ENCODE measurements at places on chromosomes 13 and 19.

- DNase-seq, result no peak
These were observed 101.2 kb downstream of the ZNF536 start for GRCh38 chr19:30473334-30473867.

DNA sequence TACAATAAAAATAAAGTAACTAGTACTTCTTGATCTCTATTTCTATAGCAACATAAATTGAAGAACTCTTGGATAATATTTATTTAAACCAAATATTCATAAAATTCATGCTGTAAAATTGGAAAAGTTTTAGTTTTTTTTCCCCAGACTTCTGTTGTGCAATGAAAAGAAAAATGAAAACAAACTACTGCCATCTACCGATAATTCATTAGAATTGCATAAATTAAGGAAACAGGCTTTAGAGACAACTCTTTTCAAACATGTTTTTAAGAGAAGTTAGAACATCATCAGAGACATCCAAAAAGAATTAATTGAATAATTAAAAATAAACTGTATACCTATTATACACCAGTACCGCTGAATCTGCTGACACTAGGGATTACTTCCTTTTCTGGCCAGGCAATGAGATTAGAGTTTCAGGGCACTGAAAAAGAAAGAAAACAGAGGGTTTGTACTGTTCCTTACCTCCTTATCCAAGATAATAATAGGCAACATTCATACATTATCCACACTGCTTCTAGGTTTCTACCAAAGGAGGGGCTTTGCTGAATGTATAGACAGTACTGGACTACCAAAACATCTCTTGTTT lies 4.9 kb downstream of the CCDC122 start:
- DNase-seq, result no peak

- no peak for DNase-seq
These were observed 1623.5 kb downstream of the PCDH9 start for GRCh38 chr13:65606622-65607021.

- DNase-seq, result no peak
These were observed 635 bp upstream of the PCCA start for GRCh38 chr13:100088273-100088643.

DNA sequence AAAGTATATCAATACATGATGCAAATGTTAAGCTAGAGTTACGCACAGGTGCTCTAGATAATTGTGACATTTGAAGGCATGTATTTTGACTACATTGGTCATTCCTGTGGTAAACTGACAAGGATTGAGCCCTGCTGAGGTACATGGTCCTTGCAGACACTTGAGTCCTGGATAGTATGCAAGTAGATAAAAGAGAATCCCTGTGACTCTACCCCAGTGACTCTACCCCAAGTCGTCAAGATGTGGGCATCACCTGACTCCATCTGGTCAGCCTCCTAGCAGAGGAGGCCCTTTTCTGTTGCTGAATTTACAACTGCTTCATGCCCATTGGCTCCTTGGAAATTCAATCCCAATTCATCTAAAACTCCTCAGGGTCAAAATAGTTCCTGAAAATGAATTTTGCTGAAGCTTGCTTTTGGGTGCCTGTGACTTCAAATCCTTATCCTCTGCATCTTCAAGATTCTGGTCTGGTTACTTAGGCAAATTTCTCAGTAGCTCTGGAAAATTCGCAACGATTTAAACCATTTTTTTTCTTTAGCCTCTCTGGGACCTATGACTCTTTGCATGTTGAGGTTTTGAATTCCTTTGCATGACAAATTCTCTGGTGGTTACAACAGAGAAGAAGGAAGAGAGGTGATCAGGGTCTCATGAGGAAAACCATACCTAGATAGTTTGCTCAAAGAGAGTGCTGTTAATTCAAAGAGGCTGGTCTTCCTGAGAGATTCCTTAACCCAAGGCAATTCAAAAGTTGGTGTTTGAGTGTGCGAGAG lies 422.1 kb downstream of the FGF9 start:
- no peak for DNase-seq

GRCh38 chr19:45645068-45645630 lies 6.0 kb upstream of the EML2 start:
- DNase-seq, result no peak

- DNase-seq, result no peak
These were observed 15.5 kb upstream of the RASA3 start for GRCh38 chr13:114147803-114148520.
